Activated naive CD8-positive, alpha-beta T cell treated with anti-CD3 and anti-CD28 coated beads, Interleukin-2, amount 50 U/mL, for 24 hours (primary cell): ENCODE measurements at places on chromosomes 16 and 17.

DNA sequence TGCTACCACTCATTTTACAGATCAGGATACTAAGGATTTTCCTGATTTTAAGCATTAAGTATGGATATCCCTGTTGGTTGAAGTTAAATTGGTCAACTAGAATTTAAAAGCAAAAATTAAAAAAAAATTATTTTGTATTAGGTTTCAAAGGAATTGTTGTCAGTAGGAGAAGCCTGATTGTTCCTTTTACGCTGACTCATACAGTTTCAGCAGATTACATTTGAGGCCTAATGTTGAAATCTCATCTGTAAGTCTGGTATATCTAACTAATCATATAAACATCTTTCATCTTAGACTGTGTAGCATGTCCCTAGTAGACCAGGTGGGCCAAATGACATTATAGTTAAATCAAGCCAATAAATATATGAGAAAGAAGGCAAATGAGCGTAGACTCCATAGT is 83.5 kb downstream of the FTO start:
- DNase-seq, result no peak

DNA sequence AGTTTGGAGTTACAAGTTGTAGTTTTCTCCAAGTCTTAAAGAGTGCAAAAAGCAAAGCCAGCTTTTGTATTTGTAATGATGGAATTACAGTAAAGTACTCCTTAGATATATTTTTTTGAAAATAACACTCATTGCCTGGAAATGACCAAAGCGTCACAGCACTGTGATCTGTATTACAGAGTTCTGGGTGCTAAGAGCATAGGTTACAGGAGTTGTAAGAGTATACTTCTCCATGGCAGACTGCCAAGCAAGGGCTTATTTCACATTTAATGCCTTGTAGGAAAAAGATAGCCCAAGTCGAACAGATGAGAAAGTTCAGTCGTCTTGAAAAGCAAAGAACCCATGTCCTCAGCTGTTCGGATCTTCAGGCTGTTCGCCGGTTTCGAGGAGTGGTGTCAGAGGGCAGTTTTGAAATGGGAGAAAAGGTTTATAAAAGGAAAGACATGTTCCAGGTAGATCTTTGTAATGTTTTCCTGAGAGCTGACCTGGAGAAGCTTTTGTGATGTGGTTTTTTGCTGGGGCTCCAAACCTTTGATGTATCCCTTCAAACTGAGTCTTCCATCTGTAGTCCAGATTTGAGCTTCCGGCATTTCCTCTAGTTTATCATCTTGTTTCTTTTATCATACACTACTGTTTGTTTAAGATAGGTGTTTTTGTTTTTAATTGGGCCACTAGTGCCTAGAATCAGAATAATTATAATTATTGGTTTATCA is 41.3 kb downstream of the ERCC4 start:
- DNase-seq, result no peak

GRCh38 chr17:46009681-46010596 is 10.9 kb downstream of the STH start:
- no peak for DNase-seq

- no peak for DNase-seq
These were observed 24.0 kb downstream of the ABCC1 start for GRCh38 chr16:15973421-15973820.

GRCh38 chr16:74560912-74561311 is 46.0 kb downstream of the GLG1 start:
- DNase-seq, result no peak

DNA sequence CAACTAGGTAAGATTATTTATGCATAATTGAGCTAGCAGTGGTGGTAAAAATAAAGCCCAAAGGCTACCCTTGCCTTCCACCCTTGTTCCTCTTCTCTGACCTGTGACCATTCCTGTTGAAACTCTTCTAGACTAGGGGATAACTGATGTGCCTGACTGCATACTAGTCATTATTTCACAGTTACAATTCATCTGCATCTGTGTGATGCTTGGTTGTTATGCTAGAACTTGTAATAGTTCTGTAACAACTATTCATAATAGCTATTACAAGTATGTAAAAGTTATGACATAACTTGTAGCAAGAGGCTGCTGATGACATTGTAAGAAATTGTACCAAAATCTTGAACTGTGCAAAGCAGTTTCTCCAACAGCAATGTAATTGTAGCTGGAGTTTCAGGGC is 2.4 kb upstream of the VAC14 start:
- no peak for DNase-seq

DNA sequence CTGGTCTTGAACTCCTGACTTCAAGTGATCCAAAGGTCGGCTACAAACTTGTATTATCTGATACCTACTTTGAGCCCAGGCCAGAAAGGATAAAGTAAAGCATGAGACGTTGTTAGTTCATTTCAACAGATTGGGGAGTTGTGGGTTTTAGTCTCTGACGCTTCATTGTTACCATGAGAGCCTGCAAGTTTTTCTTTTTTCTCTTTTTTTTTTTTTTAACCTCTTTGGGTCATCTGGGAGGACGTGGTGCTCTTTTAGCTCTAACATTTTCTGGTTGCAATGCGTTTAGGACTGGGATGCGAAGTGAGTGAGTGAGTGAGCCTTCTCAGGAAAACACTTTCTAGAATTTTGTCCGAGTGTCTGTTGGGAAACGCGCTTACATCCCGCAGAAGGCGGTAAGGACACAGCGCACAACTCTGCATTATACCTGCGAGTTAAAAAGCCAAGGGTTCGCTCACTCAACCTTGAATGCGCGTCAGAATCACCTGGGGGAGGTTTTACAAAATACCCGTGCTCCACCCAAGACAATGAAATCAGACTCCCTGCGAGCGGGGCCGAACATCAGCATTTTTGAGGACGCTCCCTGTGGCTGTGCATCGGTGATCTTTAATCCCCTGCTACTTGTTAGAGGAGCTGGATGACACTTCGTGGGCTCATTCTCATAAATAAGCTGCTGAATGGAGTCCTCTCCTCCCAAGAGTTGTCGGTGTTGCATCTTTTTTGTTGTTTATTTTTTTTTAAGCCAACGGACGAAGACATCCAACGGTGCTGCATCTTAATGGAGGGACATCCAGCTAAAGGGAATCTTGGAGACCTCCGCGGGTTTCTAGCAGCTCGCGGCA is 629 bp upstream of the RNF135 start:
- peak; percentile 34 for DNase-seq

DNA sequence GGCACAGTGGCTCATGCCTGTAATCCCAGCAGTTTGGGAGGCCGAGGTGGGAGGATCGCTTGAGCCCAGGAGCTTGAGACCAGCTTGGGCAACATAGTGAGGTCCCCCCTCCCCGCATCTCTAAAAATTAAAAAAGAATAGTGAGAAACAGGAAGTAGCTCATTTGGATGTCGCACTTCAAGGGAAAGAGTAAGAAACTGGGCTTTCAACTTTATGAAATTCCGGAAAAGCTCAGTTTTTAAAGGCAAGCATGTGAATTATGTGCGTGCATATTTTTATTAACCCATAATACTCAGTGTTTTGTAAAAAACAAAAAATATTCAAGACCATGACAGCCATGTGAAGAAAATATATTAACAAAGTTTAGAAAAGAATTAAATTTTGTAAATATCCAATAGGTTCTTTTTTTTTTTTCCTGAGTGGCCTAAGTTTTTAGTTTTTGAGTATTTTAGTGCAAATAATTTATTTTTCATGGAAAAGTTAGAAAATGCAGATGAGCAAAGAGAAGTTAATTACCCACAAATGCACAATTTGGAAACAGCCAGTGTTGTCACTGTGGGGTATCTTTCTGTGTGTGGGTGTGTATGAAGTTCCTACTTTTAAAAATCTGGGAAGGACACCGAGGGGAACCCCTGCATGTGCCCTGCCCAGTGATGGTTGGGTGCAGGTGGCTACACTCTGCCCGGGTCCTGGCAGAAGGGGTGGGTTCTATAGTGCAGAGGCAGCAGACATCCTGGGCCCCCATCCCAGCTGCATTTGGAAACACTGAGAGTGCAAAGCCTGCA is 40.0 kb downstream of the CIBAR2 start:
- no peak for DNase-seq

GRCh38 chr17:42937712-42938596 is 26.3 kb downstream of the AARSD1 start:
- DNase-seq, result peak; percentile 16

DNA sequence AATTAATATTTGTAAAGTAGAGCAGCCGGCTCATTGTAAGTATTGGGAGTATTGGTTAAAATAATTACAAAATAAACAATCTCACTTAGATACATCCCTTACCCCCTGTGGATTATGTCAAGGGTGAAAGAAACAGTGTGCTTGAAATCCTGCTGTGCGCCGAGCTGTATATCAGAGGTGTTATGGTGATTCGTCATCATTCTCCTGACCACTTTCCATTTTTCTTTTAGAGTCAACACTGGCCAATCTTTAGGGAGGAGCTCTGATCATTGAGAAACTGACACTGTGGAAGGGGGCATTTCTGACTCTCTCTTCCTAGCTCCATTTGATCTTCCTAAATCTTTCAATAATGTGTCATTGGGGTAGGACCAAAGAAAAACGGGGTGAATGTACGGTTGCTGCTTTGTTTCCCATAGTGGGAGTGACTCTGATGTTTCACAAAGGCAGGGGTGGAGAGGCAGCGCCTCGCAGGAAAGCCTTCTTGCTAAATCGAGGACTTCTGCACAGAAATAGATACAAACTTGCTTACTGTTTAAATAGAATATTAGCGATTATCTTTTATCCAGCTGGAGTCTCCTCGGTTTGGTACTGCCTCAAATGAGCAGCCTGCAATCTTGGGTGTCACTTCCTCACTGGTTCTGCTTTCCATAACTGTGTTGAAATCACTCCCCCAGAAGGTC is 123.4 kb downstream of the PRKCB start:
- peak; percentile 29 for DNase-seq

GRCh38 chr16:68300734-68301459 is 9.8 kb downstream of the SLC7A6OS start:
- no peak for DNase-seq

- DNase-seq, result no peak
These were observed 33.9 kb downstream of the ZNF652 start for GRCh38 chr17:49327835-49328784.

- no peak for DNase-seq
These were observed 3.3 kb upstream of the PRSS33 start for GRCh38 chr16:2790631-2791030.
